Activated T-cell treated with anti-CD3 and anti-CD28 coated beads, Interleukin-2, amount 50 U/mL, for 24 hours (primary cell): ENCODE measurements at places on chromosomes 13 and 19.

GRCh38 chr19:50547385-50548190, 20.6 kb downstream of the LRRC4B start:
- DNase-seq, result no peak

GRCh38 chr19:41500443-41500842, 57.5 kb downstream of the ERICH4 start:
- DNase-seq, result no peak

- no peak for DNase-seq
Measured at GRCh38 chr19:6417713-6418561, 6.7 kb downstream of the KHSRP start.

DNA sequence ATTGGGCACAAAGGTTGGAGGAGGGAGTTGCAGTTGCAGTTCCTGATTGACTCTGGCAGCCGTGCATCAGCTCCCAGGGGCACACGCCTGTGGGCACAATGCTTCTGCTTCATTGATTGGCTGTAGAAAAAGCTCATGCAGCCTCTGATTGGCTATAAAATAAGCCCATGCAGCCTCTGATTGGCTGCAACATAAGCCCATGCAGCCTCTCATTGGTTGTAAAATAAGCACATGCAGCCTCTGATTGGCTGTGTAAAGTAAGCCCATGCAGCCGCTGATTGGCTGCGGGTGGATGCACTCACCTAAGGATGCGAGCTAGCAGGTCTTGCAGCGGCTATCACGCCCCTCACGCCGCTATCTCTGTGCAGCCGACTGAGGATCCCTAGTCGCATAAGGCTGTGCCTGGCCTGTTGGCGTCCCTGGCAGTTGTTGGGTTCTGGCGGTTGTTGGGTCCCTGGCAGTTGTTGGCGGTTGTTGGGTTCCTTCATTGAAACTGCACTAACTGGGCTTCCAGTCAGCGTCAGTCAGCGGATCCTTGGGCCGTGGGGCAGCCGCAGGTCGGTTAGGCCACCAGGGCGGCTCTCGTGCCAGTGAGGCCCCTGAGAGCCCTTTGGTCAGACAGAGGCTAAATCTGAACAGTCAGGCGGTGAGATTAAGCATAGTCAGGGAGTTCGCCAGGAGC, at the start of gene SIGLECL1:
TSS of gene SIGLECL1 (plus strand) at position 295 of the 682 bp plus-strand sequence. CDS start 12,993 bp downstream, outside the sequence.
- DNase-seq, result no peak

GRCh38 chr13:77716692-77717091, 19.2 kb downstream of the SLAIN1 start:
- no peak for DNase-seq

DNA sequence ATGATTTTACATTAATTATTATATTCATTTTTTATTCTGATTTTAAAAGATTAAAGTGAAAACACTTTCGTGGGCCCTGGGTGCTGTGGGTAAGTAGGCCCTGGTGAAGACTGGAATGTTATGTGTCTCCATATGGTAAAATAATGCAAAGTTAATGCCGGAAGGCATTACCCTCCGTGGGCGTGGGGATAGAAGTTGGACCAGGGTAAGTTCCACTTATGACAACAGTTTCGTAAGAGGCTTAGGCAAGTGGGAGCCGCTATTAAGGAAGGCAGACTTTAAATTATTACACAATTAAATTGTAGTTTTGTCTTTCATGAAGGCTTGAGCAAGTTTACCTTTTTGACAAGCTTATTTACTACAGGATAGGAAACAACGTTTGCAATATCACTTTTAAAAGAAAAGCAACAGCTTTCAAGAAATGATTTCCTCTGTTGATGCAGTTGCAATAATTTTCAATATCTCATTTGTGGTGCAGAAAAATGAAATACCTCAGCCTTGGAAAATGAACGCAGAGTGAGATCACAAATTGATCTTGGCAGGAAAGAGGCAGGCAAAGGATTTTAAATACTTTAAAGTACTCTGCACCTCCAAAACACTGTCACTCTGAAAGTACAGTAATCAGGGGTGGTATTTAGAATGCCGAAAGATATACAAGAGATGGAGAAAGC, 310.6 kb downstream of the DCT start:
- DNase-seq, result no peak

DNA sequence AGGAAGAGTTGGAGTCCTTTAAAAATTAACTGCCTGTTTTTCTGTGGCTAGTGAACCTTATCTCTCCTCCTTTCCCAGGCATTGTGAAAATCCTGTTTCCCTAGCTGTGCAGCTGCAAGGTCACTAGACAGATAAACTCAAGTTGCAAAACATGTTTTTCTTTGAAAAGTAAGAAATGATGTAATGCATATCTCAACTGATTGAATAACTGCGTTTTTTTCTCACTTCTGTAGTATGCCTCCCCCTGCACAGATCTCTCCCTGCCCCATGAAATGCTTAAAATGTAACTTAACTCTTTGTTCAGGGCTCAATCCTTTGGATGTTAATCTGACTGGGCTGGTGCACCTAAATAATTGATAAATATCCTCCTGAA, 27.7 kb upstream of the CYSLTR2 start:
- DNase-seq, result no peak

- no peak for DNase-seq
Measured at GRCh38 chr19:13138916-13139198, 11.3 kb downstream of the STX10 start.

GRCh38 chr13:60412909-60413616, 16.0 kb downstream of the TDRD3 start:
- no peak for DNase-seq

DNA sequence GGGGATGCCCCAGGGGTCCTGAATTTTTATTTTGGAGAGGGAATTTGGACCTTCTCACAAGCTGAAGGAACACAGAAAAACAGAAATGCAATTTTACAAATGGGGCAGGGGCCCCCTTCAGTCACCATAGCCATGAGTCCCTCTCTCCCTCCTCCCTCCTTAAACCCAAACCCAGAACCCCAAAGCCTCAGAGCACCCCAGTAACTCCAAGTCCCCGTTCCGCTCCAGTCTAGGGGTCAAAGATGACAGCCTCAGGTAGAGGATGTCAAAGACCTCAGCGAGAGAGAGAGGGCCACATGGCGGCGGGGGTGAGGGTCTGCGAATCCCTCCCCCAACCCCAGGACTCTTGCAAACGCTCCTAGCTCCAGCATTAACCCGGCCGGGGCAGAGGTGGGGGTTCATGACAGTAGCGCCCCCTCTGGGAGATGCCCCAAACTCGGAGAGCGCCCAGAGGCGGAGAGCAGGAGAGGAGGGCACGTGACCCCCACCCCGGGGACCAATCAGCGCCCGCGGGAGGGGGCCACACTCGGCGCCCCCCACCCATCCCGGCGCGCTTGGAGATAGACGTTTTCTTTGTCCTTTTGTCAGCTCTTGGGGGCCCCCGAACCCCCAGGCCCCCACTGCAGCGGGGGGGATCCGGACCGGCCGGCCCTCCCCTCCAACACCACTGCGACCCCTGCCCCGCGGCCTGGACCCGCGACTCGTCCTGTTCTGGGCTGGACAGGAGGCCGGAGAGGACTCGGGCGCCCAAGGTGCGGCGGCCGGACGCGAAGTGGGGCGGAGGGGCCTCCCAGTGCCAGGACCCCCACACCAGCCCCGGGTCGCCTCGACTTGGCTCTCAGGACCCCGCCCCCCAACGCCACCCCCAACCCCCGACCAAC, 20.8 kb upstream of the SEMA6B start:
- no peak for DNase-seq

GRCh38 chr13:85592211-85592610, 207.0 kb downstream of the SLITRK6 start:
- no peak for DNase-seq

DNA sequence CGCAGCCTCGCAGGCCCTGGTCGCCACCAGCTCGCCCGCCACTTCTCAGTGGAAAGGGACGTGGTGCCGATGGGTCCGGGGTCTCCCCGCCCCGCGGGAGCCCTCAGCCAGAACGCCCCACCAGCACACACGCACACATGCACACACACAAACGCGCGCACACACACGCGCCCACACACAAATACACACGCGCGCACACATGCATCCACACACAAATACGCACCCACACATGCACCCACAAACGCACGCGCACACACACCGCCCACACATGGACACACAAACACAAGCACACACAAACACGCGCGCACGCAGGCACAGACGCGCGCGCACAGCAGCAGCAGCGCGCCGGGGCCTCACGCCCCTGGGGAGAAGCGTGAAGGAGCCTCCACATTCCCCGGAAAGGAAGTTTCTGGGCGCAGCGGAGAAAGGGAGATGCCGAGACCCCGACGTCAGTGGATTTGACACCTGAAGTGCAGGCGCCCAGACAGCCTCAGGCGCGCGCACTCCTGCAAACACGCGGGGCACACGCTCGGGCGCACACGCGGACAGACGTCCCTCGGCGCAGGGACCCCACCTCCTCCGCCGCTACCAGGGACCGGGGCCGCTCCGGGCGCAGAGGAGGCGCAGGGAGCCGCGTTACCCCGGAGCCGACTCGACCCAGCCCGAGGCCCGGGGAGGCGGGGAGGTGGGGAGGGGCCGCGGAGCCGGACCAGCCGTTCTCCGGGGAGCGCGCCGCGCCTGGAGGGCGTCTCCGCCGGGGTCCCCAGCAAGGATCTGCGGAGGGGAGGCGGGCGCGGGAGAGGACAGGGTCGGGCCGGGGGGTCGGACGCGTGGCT, 622 bp downstream of the RASA3 start:
- peak; percentile 66 for DNase-seq

DNA sequence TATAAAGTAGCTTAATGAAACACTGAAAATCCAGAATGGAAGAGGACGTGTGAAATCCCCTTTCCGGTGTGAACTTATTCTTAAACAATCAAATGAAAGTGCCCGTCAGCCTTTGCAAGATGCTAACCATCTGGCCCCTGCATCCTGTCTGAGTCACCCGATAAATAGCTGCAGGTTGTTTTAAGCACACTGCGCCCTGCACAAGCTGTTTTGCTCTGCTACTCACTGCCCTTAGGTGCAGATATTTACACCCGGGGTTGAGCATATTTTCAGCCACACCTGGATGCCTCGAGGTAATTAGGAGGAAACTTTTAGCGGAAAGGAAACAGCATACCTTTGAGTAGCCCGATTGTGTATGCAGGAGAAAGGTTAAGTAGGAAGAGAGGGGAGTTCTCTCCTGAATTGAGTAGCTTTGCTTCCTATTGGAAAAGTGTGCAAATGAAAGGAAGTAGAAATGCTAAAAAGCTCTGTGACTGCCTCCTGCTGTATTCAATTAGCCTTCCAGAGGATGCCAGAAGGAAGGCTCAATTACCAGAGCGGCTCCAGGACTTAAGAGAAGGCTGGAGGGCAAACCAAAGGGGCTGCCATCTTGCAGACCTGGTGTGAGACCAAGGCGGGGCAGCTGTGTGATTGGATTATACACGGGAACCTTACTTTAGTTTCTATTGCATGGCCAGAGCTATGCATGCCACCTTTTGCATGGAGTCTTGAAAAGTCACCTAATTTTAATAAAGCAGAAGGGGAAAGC, 42.5 kb downstream of the IRS2 start:
- no peak for DNase-seq

DNA sequence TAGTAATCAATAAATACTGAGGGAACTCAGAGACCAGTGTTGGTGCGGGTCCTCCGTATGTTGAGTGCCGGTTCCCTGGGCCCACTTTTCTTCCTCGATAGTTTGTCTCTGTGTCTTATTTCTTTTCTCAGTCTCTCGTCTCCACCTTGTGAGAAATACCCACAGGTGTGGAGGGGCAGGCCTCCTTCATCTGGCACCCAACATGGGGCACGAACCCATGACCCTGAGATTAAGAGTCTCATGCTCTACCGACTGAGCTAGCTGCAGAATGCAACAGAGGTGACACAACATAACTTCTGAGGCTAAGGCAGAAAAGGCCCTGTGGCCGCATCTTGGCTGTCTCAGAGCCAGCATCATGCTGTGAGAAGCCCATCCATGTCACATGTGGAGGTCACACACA, 5.3 kb upstream of the ZNF613 start:
- DNase-seq, result no peak
